ENCODE measurements at places on chromosomes 3 and 15. TPM values are rescaled to one million over a fixed set of nuclear protein-coding genes. Genes with fewer than 3 reads are reported as not detected.

GCHFR gene
- 25.9 TPM for total RNA-seq

GUCA1C gene
- not detected for total RNA-seq

CLDN1 gene
- total RNA-seq, result not detected

GRCh38 chr3:113910966-113911365, 36.8 kb upstream of the ZDHHC23 start:
- peaks cover 3% of the 10 kb centered on the region for H3K27me3 ChIP-seq
- no peak overlapping the region for H3K4me3 ChIP-seq
- no peaks in the 10 kb centered on the region for H3K36me3 ChIP-seq

DNA sequence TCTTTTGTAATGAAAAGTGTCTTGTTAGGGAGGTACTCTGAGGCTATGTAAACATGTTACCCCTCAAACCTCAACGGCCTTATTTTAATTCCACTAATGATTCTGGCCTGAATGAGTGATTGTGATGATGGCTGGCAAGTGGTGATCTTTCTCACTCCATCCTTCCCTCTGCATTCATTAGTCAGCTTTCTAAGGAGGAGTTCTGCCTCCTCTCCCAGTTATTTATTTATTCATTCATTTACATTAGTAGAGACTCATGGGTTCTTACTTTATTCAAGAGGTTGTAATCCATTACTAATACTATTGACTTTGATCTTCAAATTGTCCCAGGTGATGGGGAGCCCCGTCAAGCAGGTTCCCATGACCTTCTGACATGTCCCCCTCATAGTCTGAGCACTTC, 35.3 kb downstream of the GNB5 start:
- no peaks in the 10 kb centered on the region for H3K27me3 ChIP-seq
- peaks cover 7% of the 10 kb centered on the region for H3K36me3 ChIP-seq
- no peak overlapping the region for H3K27ac ChIP-seq
- H3K4me3 ChIP-seq, result no peak overlapping the region
- no peak for DNase-seq

- no peak for DNase-seq
- H3K4me1 ChIP-seq, result no peaks in the 10 kb centered on the region
- no peak overlapping the region for H3K4me3 ChIP-seq
- no peak overlapping the region for H3K27ac ChIP-seq
- H3K27me3 ChIP-seq, result peaks cover 34% of the 10 kb centered on the region
These were observed 12.3 kb upstream of the KPNA4 start for GRCh38 chr3:160577556-160578195.

GRCh38 chr3:96860882-96861281, 46.5 kb downstream of the EPHA6 start:
- no peak for DNase-seq
- no peaks in the 10 kb centered on the region for H3K4me1 ChIP-seq
- no peaks in the 10 kb centered on the region for H3K36me3 ChIP-seq
- no peaks in the 10 kb centered on the region for H3K27me3 ChIP-seq

DNA sequence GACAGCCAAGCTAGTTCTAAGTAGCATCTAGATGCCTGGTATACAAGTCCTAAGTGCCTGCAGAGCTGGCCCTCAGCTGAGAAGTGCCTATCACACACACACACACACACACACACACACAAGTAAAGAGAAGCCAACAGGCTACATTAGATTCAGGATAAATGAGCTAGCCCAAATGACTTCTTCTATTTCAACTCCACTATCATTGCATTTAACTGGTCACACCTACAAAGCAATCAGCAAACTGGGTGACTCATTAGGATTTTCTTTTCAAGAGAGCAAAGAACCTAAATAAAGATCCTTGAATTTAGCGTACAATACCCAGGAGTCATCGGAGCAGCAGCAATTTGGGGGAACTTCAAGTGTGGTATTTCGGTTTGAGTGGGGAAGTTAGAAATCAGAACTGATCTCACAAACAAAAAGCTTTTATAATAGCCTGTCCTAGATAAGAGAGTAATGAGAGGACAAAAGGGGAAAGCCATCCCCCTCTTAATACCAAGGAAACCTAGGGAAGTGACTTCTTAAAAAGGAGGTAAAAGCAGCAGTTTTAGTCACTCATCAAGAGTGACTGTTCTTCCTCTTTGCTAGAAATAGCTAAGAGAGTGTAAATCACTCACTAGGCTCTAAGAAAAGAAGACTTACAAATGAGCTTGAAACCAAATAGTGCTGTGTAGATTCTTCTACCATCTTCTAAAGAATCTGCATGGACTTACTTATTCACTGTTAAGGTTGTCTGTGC, 112.7 kb downstream of the TNIK start:
- no peak overlapping the region for H3K27ac ChIP-seq
- no peak for DNase-seq
- peaks cover 28% of the 10 kb centered on the region for H3K36me3 ChIP-seq
- peaks cover 21% of the 10 kb centered on the region for H3K4me1 ChIP-seq

DNA sequence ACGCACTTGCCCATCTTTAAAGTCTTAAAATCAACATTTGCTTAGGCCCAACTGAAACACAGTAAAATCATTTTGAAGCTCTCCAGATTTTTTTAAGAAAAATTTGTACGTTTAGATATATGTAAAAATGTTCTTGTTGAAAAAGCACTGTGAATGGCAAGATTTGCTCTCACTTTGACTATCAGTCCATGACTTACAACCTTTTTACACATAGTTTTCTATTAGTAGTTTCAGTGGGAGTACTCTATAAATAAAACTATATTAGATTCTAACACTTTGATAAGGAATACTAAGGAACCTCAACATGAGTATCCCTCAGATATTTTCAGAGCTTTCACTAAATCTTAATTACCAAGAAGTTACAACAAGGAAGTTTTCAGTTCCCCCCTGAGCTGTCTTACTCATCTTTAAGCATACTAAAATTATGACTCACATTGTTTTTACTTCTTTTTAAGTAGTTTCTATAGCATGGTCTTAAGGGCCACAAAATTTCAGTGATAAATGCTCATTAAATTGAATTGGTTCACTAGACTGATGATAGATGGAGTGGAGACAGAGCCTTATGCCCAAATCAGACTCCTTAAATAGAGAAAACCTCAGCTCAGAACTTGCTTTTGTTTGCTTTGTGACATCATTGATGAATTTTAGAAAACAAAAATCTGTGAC, 31.6 kb upstream of the RAP2B start:
- peaks cover 7% of the 10 kb centered on the region for H3K4me1 ChIP-seq
- H3K4me3 ChIP-seq, result no peak overlapping the region
- no peak overlapping the region for H3K27ac ChIP-seq
- H3K27me3 ChIP-seq, result no peaks in the 10 kb centered on the region

- no peak for DNase-seq
- H3K27me3 ChIP-seq, result no peaks in the 10 kb centered on the region
- no peak overlapping the region for H3K27ac ChIP-seq
- no peaks in the 10 kb centered on the region for H3K36me3 ChIP-seq
- H3K4me3 ChIP-seq, result no peak overlapping the region
These were observed 4.6 kb upstream of the DAG1 start for GRCh38 chr3:49465270-49466034.

DNA sequence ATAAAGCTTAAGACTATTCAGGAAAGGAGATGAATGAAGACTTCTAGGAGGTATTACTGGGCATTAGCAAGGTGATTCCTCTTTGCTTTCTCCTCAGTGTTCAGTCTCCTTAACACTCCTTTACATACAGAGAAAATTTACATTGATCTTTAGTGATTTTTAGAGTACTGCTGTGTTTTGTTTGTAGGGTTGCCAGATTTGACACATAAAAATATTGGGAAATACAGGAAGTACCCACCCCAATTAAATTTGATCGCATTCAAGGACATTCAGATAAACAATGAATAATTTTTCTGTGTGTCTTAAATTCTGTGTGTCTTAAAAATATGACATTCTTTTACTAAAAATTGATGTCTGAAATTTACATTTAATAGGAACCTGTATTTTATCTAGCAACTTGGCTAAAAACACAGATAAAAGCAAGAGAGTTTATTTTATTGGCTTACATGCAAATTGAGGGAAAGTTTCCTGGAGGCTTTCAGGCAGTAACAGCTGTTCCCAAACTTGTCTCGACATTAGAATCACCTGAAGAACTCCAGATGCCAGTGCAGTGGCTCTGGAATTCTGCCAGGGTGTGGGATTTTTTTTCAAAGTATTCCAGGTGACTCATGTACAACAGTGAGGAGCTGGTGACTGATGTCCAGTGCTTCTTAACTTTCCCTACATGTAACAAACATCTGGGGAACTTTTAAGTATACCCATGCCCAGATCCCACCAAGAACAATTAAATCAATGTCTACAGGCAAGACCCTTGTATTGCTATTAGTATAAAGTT, 23.4 kb upstream of the PLOD2 start:
- no peak overlapping the region for H3K4me3 ChIP-seq
- peaks cover 10% of the 10 kb centered on the region for H3K27me3 ChIP-seq
- H3K4me1 ChIP-seq, result no peaks in the 10 kb centered on the region

- H3K27ac ChIP-seq, result no peak overlapping the region
- H3K4me3 ChIP-seq, result no peak overlapping the region
- DNase-seq, result no peak
These were observed 91.6 kb downstream of the FOXB1 start for GRCh38 chr15:60095711-60096110.

DNA sequence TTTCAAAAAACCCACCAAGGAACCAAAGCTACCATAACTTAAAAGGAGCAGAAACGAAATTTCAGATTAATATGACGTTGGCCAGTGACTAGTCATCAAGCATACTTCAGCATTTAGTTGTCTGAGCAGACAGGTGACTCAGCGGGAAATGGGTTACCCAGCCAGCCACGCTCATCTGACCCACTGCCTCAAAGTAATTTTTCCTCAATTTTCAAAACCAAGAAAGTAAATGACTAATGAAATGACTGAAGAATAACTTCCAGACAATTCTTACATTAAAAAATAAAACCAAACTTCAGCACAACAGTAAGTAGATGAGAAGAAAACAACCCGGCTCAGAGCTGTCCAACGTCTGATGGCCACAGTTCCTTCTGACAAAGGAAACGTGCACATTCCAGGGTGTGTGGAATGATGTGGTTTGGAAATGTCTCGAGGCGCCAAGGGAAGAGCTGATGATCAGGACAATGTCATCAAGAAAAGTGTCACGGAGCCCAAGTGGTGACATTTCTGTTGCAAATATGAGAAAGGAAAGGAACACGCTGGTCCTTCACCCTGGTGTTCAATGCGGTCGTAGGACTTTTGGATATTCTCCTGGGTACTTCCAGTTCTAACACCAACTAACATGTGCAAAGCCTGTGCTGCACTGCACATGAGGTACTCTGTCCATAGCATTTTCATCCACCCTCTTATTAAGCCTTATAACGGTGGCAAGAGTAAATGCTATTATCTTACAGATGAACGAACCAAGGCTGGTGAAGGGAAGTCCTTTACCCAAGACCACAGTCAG, 79.1 kb downstream of the FOXP1 start:
- no peak overlapping the region for H3K27ac ChIP-seq
- H3K27me3 ChIP-seq, result no peaks in the 10 kb centered on the region
- DNase-seq, result no peak
- H3K4me1 ChIP-seq, result peaks cover 17% of the 10 kb centered on the region
- no peak overlapping the region for H3K4me3 ChIP-seq

DNA sequence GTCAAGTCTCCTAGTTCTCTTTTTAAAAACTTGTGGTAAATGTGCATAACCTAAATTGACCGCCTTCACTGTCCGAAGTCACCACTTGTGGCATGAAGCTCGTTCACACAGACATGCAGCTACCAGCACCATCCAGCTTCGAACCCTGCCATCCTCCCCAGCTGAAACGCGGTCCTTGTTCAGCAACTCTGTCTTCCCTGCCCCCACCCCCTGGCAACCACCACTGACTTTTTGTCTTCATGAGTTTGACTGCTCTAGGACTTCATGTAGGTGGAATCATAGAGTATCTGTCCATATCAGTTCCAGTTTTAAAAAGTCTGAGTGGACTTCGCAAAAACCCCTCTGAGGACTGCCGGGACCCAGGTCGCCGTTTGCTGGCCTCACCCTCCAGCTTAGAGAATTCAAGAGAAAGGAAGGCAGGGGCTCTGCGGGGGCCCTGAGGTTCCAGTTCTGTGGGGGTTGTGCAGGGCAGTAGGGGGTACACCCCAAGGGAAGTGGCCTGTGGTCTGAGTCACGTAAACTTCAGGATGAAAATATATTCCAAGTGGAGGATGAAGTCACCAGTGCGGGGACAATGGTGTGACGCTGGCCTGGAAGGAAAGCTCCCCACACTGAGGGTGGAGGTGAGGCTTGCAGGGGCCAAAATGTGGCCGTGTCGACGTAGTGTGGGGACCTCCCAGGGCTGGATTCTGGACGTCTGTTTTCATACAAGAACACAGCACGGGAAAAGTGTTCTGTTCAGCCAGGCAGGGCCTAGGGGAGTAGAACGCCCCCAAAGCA, 67.6 kb downstream of the ABTB1 start:
- peaks cover 8% of the 10 kb centered on the region for H3K4me1 ChIP-seq
- DNase-seq, result no peak
- H3K27me3 ChIP-seq, result peaks cover 12% of the 10 kb centered on the region
- H3K36me3 ChIP-seq, result no peaks in the 10 kb centered on the region

- H3K36me3 ChIP-seq, result peaks cover 3% of the 10 kb centered on the region
- H3K27ac ChIP-seq, result no peak overlapping the region
- no peaks in the 10 kb centered on the region for H3K4me1 ChIP-seq
- H3K4me3 ChIP-seq, result no peak overlapping the region
- no peaks in the 10 kb centered on the region for H3K27me3 ChIP-seq
- DNase-seq, result no peak
These were observed 11.1 kb upstream of the MUC20 start for GRCh38 chr3:195709676-195710085.

Data from activated CD8-positive, alpha-beta memory T cell treated with anti-CD3 and anti-CD28 coated beads, Interleukin-2, amount 10 ng/mL, durations not matched to agents 7 days and 5 days (primary cell).